Left renal pelvis (tissue), 4 donors: ENCODE measurements at places on chromosomes 6 and 20. TPM values are rescaled to one million over a fixed set of nuclear protein-coding genes. Genes with fewer than 3 reads are reported as not detected.

Gene CYP39A1
- polyA plus RNA-seq, result 9.1 TPM

DNA sequence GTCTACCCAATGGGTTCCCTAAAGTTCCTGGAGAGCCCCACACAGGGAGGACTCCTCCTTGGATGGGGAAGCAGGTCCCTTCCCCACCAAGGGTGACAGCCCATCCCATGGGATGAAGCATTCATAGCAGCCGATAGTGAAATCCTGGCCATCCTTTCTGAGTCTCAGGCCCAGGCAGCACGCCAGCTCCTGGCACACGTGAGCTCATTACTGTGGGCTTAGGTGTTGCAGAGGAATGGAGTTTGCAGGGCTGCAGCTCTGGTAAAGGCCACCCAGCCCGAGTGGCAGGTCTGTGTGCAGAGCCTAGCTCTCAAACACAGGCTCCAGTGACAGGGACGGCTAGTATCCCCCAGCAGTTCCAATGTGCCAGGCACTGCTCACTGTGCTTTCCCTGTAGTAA lies 31.0 kb downstream of the SIRPA start:
- DNase-seq, result no peak

Gene BEND6
- polyA plus RNA-seq, result 5.1 TPM

DNA sequence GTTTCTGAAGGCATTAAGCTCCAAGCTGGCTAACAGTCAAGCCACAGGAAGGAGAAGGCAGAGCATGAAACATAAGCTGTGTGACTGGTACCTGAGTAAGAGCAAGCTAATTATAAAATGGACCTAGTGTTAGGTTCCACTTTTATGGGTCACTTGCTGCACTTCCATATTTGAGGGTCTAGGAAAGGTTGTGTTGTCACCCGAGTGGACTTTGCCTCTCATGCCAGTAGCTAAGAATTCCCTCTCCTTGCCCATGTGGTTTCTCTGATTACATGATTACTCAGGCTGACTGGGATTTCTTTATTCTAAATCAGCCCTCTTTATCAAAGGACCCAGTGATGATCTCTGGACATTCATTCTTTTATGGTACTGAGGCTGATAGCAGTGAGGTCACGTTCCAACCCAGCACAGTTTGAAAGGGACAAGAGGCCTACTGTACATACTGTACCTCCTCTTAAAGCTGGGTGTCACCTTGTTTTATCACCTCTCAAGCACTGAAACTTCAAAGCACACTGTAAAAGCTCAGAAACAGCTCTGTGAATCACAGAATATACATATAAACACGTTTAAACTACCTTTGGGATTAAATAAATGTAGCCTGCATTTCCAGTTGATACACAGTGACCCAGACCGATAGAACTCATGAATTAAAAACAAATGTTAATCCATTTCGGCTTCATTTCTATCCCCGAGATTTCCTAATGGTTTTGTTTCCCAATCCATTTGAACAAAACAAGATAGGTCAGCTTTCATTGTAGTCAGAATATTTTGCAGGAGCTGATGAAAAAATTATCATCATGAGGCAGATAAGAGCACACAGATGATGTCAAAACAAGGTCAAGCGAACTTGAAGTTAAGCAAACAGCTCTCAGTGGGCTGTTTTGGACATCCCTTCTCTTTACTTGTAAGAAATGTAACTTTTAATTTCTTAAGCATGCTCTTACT lies 96.5 kb downstream of the ALDH8A1 start:
- DNase-seq, result no peak

DNA sequence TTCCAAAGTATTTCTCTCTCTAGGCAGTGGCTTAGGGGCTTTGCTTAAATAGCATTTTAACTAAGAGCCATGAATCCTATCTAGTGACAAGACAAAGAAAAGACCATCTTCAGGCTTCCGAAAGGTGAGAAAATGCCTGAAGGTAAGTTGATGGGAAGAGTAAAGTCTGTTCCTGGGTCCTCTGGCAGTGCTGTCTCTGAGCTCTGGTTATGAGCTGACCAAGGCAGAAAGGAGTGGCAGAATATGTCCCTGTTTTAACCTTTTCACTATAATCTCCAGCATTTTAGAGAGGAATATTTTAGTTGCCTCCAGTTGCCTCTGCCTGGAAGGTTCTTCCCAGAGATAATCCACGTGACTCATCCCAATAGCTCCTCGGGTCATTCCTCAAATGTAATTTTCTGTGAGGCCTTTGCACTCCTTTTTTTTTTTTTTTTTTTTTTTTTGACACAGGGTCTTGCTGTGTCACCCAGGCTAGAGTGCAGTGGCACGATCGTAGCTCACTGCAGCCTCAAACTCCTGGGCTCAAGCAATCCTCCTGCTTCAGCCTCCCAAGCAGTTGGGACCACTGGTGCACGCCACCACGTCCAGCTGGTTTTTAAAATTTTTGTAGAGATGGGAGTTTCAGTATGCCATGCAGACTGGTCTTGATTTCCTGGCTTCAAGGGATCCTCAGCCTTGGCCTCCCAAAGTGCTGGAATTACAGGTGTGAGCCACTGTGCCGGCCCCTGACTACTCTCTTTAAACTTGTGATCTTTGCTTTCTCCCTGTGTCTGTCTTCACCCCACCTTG lies 3.7 kb upstream of the ARMH2 start:
- DNase-seq, result no peak

DNA sequence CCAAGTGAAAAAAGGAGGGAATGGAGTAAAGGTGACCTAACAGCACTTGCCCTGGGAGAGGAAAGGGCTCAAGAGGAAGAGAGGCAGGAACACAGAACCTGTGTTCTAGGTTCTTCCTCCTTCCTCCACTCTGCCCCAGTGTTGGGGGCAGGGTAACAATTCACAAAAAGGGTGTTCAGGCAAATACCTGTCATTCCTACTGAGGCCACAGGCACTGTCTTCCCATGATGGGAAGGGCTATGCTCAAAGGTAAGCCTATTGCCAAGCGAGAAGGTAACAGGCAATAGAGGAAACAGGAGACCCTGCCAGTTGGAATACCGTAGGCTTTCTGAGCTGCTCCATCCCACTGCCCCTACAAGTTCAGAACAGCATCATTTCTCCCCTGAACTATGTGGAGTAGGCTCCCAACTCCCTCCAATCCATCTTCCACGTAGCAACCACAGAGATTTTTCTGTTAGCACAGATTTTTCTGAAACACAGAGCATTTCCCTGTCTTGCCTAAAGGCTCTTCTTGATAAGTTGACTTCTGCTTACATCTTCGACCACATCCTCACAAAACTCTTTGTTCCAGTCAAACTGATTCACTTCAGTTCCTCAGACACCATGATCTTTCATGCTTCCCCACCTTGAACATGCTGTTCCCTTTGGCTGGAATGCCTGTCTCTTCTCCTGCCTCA lies 2.7 kb downstream of the AGPAT1 start:
- DNase-seq, result no peak

GRCh38 chr20:63377951-63378381 lies 16.8 kb upstream of the CHRNA4 start:
- DNase-seq, result no peak

DNA sequence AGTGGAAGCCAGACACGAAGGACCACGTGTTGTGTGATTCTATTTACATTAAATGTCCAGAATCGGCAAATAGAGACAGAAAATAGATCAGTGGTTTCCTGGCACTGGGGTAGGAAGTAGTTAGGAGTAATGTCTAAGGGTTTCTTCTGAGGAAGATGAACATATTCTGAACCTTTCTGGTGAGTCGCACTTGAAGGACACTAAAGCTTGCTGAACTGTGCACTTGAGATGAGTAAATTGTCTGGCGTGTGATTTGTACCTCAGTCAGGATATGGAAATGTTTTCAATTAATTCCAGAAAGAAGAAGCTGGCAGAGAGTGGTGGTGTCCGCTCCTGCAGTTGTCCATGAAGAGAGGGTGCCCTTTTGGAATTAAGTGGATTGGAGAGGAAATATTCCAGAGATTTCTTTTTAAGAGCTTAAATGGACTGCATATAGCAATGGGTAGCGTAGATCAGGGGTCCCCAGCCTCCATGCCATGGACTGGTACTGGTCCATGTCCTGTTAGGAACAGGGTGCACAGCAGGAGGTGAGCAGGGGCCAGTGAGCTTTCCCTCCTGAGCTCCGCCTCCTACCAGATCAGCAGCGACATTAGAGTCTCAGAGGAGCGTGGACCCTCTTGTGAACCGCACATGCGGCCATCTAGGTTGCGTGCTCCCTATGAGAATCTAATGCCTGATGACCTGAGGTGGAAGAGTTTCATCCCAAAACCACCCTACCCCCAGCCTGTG lies 12.4 kb upstream of the KIF25 start:
- DNase-seq, result no peak

DNA sequence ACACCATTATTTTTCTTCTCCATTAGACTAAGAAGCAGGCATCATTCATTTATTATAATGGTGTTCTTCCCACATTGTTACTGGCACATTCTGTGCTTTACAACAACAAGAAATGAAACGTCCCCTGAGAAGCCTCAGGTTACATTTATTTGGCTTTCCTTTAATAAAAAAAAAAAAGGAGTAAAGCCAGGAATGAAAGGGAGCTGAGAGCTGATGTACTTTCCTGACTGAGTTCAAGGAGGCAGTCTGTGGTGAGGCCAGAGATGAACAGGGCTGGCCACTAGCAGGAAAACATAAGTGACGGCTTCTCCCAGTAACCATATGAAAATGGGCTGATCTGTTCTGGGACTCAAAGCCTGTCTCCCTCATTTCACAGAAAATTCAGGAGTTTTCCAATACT lies 742.1 kb downstream of the MAFB start:
- no peak for DNase-seq

GRCh38 chr20:38460040-38460623 lies 12.5 kb upstream of the RALGAPB start:
- DNase-seq, result no peak

Gene GNRH2
- polyA plus RNA-seq, result not detected

- DNase-seq, result no peak
Observed at GRCh38 chr6:160068346-160068745, 53.3 kb upstream of the SLC22A1 start.

DNA sequence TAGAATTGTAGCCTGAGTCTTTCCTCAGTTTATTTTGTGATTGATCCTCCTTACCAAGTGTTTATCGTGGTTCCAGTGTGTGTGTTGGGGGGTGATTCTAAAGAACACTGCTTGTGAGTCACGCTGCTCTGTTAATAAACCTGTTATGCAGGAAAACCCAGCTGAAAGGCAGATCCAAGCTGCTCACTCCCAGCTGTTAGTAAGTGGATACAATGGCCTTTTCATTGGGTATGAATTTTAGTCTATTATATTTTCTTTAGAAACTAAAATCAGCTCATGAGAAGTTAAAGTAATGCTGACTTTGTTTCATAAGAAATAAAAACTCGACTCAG lies 12.2 kb upstream of the DSTN start:
- no peak for DNase-seq

Gene DOP1A
- polyA plus RNA-seq, result 36.2 TPM

DNA sequence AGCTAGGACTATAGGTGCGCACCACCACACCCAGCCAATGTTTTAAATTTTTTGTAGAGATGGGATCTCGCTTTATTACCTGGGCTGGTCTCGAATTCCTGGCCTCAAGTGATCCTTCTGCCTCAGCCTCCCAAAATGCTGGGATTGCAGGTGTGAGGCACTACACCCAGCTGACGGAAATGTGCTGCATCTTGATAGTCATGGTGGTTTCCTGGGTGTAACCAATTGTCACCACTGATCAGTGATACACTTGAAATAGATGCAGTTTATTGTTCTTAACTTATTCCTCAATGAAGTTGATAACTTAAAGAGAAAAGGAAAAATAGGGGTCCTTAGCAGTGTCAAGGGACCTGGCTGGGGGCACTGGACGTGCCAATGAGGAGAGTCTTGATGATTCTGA lies 92.4 kb downstream of the PPP1R14C start:
- DNase-seq, result no peak

- DNase-seq, result no peak
Observed at GRCh38 chr6:21885111-21885510, 291.6 kb downstream of the SOX4 start.

Gene POPDC3
- 0.22 TPM for polyA plus RNA-seq

GRCh38 chr20:20524756-20525155 lies 156.9 kb downstream of the INSM1 start:
- no peak for DNase-seq

DNA sequence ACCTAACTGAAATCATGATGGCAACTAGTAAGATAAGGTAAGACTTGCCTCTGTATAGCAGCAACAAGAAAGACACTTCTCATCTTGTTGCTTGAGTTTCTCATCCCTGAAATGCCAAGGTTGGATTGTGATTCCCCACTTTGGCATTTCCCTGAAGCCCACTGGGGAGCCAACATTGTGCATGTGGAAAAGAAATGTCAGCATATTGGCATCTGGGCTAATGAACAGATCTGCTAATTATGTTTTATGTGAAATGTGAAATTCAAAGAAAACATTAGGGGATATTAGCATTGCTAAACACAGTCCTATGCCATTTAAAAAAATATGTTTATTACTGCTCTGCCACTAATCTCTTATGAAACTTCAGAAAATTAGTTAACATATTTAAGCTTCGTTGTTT lies 126.3 kb upstream of the PCSK2 start:
- DNase-seq, result no peak

Gene ZBTB46
- 21.4 TPM for polyA plus RNA-seq

GRCh38 chr6:33761922-33762629 lies 15.4 kb upstream of the IP6K3 start:
- DNase-seq, result no peak

DNA sequence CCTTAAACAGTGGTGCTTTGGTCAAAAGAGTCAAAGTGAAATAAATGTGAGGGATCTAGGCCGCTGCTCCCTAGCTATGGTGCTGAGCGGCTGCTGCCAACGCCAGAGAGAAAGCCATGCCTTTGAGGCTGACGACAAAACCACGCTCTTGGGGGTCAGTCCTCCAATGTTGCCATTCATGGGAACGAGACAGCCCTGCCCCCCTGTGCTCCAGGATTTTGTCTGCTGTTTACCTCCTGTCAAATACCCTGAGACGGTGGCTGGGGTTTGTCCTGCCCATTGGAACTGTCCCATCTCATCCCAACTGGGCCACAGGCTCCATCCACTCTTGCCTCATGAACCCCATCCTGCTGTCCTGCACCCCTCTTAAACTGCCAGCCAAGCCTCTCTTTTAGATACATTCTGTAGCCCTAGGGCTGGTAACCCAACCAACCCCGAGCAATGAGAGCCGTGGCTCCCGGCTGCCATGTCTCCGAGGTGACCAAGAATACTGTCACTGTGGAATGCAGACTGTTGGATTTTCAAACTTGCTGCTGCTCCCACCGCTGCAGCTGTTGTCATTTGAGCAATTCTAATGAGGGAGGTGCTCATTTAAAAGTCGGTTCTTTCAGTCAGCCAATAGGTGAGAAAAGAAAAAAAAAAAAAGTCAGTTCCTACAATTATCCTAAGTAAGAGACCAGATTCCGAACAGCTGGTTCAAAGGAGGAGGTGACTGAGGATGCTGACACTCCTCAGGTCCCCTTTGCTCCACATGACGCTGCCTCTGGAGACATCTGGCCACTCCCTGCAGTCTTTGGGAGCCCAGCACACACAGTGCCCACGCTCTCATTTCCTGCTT lies 73.1 kb upstream of the QKI start:
- no peak for DNase-seq

Gene B3GALT4
- polyA plus RNA-seq, result 3.5 TPM
